ENCODE measurements at places on chromosomes 11 and 22.

GRCh38 chr11:64777449-64778222, 706 bp downstream of the SF1 start:
- DNase-seq: peak; percentile 43

DNA sequence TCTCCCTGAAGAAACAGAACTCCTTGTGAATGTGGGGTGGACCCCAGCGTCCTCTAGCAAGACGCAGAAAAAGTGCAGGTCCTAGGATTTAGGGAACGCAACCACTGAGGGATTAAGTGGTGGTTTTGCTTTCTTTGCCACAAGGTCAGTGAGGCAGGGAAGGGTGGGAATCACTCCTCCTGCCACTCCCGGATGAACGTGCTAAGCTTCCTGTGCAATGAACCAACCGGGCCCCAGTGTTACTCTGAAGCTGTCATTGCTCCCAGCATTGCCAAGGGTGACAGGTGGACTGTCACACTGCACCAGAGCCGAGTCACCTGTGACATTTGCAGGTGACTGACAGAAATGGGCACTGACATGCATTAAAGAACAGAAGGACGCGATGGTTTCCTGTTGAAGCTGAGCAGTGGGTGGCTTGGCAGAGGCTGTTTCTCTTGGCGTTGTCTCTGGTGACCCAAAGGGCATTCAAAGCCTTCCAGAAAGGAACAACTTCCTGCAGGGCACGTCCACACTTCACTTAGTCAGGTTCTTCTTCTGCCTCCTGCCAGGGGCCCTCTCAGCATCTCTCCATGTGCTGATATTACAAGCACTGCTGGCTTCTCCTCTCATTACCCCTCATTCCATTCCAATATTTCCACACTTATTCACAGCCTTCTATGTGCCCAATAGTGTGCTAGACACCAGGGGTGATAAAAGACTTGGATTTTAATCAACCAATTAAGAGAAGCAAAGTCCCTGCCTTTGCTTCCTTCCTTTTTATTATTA, 9.7 kb downstream of the KIRREL3 start:
- no peak for DNase-seq

- no peak for DNase-seq
Observed at GRCh38 chr11:117459979-117460300, 132.3 kb downstream of the CEP164 start.

- no peak for DNase-seq
Observed at GRCh38 chr11:95586661-95587060, 202.9 kb downstream of the FAM76B start.

GRCh38 chr11:2273771-2274170, 3.4 kb upstream of the ASCL2 start:
- no peak for DNase-seq

- no peak for DNase-seq
Observed at GRCh38 chr11:26078231-26078821, 253.6 kb upstream of the ANO3 start.

DNA sequence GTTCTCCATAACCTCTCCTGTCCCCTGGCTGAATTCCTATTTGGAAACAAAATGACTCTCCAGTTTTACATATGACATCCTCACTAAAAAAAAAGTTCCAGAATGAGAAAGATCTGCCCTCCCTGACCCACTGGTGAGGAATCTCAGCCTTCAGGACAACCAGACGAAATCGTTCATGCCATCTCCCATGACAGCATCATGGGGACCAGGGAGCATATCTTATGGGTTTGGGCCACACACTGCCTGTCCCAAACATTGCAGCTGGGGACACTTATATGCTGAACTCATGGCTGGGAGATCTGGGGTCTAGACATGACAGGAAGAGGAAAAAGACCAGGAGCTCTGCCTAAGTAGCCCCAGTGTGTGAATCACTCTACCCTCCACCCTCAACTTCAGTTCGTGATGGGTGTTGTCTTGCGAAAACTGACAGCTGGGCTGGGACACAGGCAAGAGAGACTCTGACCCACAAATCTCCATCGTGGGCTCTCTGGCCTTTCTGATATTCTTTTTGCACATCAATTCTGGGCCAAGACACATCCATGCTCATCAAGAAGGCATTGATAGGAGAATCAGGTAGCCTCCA, 102.0 kb downstream of the ZNF280B start:
- no peak for DNase-seq

DNA sequence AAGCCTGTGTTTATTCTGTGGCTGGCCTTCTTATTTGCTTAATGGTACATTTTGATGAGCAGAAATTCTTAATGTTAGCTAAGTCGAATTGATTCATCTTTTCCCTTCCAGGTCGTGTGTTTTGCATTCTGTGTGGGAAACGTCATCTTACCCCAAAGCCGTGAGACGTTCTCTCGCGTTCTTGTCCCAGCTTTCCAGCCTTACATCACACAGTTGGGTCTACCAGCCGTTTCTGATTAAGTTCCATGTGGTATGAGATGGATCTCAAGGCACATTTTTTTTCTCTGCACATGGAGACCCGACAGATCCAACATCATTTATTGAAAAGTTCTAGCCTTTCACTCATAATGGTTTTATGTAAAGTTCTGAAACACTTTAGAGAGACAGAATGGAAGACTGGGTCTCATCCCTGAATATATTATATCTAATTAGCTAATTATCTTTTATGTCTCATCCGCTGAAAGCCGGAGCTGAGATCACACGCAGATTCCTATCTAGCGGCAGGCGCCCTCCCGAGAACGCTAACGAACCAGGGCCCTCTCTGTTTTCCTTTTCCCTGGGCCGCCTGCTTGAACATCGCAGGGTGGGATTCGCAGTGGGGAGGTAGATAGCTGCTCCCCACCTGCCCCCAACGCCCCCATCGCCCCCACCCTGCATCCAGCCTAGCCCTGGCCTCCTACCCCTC, 1162.2 kb downstream of the BRD1 start:
- DNase-seq: no peak

DNA sequence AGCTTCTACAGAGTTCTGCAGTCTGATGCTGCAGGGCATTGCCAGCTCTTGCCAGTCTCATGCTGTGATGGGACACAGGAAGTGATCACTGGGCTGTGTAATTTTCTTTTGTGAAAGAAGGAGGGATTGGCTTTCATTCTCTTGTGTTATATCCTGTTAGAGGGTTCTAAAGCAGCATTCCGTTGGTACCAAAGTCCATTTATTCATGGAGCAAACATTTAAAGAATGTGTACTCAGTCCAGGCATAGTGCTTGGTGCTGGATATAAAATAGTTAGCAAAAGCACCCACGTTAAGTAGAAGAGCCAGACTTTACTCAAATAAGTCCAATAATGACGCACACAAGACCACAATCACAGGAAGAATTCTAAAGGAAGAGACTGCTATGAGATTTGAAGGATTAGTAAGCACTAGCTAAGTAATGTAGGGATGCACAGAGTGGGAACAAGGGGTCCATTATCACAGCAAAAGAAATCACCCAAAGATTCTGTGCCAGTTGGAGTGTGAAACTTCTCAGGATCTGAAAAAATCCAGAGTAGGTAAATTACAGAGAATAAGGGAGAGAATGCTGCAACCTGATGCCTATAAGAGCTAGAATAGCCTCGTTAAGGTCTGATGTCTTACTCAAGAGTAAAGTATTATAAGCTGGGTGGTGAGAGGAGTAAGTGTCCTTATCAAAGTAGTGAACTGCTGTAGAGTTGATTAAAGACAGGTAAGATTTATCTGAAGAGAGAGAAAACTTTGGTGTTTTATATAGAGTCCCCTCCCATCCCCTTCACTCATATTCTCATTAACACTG, 728.3 kb downstream of the METTL15 start:
- no peak for DNase-seq

- no peak for DNase-seq
Observed at GRCh38 chr11:59289356-59290181, 69.1 kb upstream of the OR5AN1 start.

GRCh38 chr11:33575311-33575710, 125.3 kb downstream of the C11orf91 start:
- DNase-seq: no peak

GRCh38 chr11:72012897-72013721, 14.4 kb downstream of the IL18BP start:
- DNase-seq: no peak
